ENCODE measurements at places on chromosomes 12 and 14.

DNA sequence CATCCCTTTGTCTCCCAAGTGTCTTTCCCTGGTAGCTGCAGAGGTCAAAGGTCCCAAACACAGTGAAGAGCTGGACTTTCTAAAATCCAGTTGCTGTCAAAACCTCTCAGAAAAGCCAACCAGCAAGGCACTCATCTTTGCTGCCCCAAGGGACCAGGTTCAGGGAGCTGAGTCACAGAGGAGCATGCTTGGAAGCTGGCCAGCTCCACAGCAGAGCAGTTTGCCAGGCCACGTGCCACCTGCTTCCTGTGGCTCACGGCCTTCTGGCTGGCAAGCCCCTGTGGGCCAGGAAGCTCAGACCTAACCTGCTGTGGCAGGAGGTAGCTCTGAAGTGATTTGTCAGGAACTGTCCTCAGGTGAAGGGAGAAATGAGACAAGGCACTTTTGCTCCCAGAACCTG lies 3.6 kb downstream of the ISCU start:
- no peak overlapping the region for H3K4me3 ChIP-seq
- no peak for DNase-seq
- peaks cover 59% of the 10 kb centered on the region for H3K36me3 ChIP-seq
- H3K27ac ChIP-seq, result no peak overlapping the region
- H3K4me1 ChIP-seq, result peaks cover 41% of the 10 kb centered on the region

- DNase-seq, result no peak
- H3K36me3 ChIP-seq, result peaks cover 16% of the 10 kb centered on the region
- no peak overlapping the region for H3K27ac ChIP-seq
- H3K27me3 ChIP-seq, result no peaks in the 10 kb centered on the region
- H3K4me3 ChIP-seq, result no peak overlapping the region
These were observed 47.2 kb downstream of the UBE3B start for GRCh38 chr12:109524466-109525278.

DNA sequence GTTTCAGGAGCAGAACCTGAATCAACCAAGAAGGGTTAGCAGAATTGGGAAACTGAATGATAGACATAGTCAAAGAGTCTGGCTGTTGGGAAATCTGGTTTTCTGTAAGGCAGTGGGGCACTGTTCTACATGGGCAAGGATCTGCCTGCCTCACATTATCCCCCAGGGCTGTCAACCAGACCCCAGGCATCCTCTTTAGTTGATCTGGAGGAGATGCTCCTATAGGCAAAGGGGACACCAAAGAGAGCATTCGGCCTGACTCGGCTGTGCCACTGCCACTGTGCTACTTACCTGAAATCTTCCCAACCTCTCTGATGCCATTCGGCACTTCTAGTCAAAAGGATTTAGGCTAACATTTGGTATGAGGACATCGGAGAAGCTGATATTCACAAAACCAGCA lies 4.1 kb downstream of the ISCU start:
- no peaks in the 10 kb centered on the region for H3K27me3 ChIP-seq
- H3K27ac ChIP-seq, result no peak overlapping the region
- no peak for DNase-seq

GRCh38 chr14:69501423-69501838 lies 16.9 kb downstream of the PLEKHD1 start:
- no peak overlapping the region for H3K27ac ChIP-seq
- H3K4me1 ChIP-seq, result no peaks in the 10 kb centered on the region
- no peak overlapping the region for H3K4me3 ChIP-seq

GRCh38 chr12:58888131-58888783 lies 32.0 kb downstream of the LRIG3 start:
- no peaks in the 10 kb centered on the region for H3K27me3 ChIP-seq
- DNase-seq, result no peak
- no peaks in the 10 kb centered on the region for H3K4me1 ChIP-seq
- H3K27ac ChIP-seq, result no peak overlapping the region

DNA sequence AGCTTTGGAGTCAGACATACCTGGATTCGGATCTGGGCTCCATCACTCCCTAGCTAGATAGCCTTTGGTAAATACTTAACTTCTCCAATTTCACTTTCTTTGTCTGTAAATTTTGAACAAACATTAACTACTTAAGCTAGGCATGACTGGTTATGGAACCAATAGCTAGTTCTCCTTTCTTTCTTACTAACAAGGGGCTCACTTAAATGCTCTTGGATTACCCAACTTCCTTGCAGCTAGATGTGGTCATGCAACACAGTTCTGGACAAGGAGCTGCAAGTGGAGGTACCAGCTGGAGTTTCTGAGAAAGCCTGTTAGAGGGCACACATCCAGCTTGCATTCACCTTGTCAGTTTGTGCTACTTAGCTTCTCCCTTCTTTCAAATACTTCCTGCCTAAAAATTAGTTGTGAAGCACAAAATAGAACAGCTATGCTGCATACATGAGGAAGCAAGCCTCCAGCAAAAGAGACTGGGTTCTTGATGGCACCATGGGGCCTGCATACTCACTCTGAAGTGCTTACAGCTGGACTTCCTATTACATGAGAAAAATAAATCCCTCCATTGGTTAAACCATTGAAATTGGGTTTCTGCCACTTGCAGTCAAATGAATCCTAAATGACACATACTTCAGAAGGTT lies 210.1 kb upstream of the EEA1 start:
- H3K4me3 ChIP-seq, result no peak overlapping the region
- H3K27ac ChIP-seq, result no peak overlapping the region
- H3K36me3 ChIP-seq, result no peaks in the 10 kb centered on the region
- H3K4me1 ChIP-seq, result peaks cover 18% of the 10 kb centered on the region
- H3K27me3 ChIP-seq, result peaks cover 5% of the 10 kb centered on the region

- DNase-seq, result no peak
- no peaks in the 10 kb centered on the region for H3K4me1 ChIP-seq
These were observed 8.7 kb upstream of the TMEM229B start for GRCh38 chr14:67497216-67497615.

All from activated CD4-positive, alpha-beta T cell treated with anti-CD3 and anti-CD28 coated beads, Interleukin-2, amount 10 ng/mL, durations not matched to agents 24 days and 14 days (primary cell).